ENCODE measurements at places on chromosomes 3 and 15.

DNA sequence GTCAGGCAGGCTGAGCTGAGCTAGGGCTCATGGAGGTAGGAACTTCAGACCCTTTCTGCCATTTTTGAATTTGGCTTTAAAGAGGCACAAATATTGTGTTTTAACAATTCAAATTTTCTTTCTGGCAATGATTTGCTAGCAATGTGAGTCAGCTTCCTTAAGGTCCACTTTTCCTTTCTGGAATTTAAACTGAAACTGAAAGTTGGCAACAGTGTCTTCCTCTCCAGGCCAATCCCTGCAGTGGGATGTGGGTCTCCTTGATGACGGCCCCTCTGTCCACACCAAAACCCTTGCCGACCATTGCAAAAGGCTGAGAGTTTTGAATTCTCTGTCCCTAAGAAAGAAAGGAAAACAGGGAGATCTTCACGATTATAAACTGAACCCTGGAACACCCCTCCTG is 27.1 kb downstream of the RPSA start:
- no peak for DNase-seq

GRCh38 chr15:30046430-30046829 is 36.3 kb upstream of the GOLGA8J start:
- no peak for DNase-seq

GRCh38 chr3:141557961-141558706 is 71.3 kb downstream of the RASA2 start:
- peak; percentile 92 for DNase-seq

GRCh38 chr3:105364128-105364527 is 2.6 kb upstream of the ALCAM start:
- no peak for DNase-seq

DNA sequence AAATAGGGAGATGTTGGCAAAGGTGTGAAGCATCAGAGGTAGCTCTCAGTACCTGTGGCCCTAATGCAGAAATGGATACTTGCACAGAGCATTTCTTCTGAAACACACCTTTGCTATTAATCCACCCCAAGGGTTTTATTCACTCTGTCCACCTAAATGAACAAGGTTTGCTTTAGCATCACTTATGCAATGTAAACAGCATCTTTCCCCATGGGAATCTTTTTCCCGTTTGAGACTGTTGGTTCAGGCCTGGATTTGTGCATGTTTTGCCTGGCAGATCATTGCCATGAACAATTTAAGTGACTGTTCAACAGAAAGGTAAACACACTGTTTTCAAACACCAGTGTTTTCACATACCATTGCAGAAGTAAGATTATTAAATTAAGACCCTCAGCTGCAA is 508.3 kb downstream of the SOX2 start:
- no peak for DNase-seq

DNA sequence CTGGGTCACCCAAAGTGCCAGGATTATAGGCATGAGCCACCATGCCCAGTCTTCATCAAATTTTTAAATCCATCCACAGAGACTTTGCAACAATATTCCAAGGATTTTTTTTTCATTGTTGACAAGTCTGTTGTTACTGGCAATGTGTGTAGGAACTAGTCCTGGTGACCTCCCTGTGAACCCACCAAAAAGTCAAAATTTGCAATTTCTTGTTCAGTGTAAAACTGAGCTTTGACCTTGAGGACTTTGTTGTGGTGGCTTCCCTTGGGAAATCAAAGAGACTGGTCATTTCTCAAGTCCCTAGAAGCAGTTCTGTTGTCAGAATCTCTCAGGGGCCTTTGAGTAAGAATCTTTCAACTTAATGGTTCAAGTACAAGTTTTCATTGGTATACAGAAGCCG is 36.9 kb upstream of the COL8A1 start:
- no peak for DNase-seq

- no peak for DNase-seq
Observed at GRCh38 chr3:158420654-158421396, 150.2 kb upstream of the MLF1 start.

DNA sequence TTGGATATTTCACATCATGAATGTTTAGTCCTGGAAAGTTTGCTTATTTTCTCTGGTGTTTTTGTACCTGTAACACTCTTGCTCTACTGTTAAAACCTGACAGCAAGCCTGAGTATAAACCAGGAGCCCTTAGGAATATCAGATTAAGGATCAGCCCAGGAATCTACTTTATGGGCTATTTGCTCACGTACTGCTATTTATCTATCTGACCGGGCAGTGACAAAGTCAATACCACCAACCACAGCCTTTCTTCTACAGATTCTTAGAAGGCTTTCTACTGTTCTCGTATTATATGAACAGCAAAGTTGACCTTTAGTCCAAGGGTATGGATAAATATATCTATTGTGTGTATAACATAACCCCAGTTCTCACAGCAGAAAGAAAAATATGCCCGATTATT is 521.2 kb downstream of the RBMS3 start:
- no peak for DNase-seq

DNA sequence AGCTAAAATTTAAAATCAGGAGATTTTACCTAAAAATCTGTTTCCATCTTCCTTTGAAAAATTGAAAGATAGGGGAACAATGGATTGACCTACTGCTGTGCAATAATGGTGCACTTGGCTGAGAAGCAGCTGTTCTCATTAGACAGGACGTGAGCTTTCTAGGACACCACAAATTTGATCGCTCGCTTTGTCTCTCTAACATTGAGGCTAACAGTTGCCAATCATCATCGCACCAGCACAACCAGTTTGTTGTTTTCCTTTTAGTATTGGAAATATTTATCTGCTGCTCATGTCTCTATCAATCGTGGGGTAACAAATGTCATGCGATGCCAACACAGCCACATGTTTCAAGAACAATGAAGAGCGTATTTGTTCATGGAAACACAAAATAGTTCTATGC is 228.8 kb upstream of the P2RY1 start:
- DNase-seq: no peak

- DNase-seq: no peak
Observed at GRCh38 chr3:81764665-81765064, 3.2 kb upstream of the GBE1 start.

DNA sequence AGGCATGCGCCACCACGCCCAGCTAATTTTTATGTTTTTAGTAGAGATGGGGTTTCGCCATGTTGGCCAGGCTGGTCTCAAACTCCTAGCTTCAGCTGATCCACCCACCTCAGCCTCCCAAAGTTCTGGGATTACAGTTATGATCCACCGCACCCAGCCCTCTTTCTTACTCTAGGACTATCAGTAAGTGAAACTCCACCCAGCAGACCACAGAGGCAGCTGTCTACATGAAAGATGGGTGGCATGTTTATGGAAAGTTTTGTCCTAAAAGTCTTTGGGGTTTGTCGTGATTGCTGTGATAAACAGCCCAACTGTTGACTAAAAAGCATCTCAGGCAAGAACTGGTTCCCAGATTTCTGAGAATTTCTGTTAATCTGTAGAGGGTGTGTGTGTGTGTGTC is 10.9 kb downstream of the ARL6IP5 start:
- DNase-seq: peak; percentile 85

GRCh38 chr3:141011997-141012262 is 39.2 kb upstream of the SPSB4 start:
- DNase-seq: no peak

DNA sequence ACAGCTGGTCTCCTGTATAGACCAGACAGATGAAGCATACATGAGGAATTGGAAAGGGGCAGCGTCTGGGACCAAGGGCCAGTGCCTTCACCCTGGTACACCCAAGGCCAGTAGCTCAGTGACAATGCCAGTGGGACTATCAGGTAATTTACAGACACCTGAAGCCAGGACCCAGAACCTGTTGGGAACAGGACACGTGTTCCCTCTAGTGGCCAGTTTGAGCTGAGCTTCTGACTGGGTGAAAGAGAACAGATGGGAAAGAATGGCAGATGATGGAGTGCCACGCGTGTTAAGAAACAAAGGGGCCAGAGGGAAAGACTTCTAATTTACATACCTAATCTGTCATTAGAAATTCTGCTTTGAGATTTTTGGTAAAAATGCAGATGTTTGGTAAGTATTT is 5.1 kb upstream of the SLC25A38 start:
- peak; percentile 81 for DNase-seq

- no peak for DNase-seq
Observed at GRCh38 chr3:99764377-99764776, 53.3 kb upstream of the CMSS1 start.

DNA sequence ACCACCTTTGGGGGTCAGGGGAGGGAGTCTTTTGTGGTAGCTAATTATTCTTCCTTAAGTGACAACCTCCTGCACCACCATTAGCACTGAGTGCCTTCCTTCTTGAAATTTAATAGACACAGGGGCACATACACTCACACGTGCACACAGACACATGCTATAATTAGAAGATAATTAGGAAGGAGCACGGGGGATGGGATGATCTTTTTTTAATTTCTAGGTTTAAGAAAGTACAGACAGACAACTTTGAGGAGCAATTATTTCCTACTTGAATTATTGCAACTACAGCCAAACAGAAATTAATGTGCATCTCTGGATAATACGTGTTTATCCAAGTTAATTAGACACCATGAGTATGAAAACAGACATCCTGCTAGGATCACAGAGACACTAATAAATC is 44.8 kb upstream of the GUCA1C start:
- no peak for DNase-seq
